Mucosa of descending colon (tissue), 3 donors: ENCODE measurements at places on chromosomes 12 and 14.

GRCh38 chr14:65277580-65278270, 134.8 kb upstream of the FUT8 start:
- DNase-seq: no peak

DNA sequence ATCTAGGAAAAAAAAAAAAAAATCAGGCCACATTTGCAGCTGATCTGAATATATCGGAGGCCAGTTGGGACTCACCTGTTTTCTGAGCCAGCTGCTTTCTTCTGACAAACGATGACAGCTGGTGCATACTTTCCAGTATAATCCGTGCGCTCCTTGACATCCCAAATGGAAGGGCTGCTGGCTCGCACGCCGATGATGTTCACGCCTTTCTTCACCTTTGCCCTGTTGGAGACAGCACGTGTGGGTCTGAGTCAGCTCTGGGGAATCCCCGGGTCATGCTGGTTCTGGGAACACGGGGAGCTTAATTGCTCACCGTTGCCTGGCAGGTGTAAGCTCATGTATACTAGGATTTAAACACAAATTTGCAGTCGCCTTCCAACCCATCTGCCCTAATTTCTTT, 372.8 kb downstream of the TMEM132D start:
- peak; percentile 86 for DNase-seq

GRCh38 chr14:74572726-74573301, 39.2 kb downstream of the LTBP2 start:
- no peak for DNase-seq

DNA sequence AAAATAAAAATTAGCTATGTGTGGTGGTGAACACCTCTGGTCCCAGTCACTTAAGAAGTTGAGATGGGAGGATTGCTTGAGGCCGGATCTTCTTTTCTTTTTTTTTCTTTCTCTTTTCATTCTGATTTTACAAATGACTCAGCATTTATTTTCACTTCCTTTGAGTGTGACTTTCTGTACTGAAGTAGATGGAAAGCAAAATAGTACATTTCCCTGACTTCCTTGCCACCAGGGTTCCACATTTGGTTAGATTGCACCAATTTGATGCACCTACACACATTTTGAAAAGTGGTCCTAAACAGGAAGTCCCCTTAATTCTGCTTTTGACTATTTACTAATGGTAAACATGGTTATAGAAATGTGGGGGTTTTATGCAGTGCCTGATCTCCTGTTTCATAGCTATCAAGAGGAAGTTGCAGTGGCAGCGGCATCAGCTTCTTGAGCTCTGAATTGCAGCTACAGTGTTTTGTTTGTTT, 13.0 kb upstream of the LEMD3 start:
- DNase-seq: no peak

GRCh38 chr14:100592461-100592891, 5.3 kb upstream of the BEGAIN start:
- no peak for DNase-seq
